ENCODE measurements at places on chromosomes 12 and 14.
A peak's percentile ranks its signal among the peaks of the same experiment; 100 is the strongest.

- DNase-seq = no peak
Measured at GRCh38 chr14:89186856-89187376, 230.1 kb downstream of the FOXN3 start.

GRCh38 chr14:50122291-50122690, 5.9 kb upstream of the VCPKMT start:
- no peak for DNase-seq

DNA sequence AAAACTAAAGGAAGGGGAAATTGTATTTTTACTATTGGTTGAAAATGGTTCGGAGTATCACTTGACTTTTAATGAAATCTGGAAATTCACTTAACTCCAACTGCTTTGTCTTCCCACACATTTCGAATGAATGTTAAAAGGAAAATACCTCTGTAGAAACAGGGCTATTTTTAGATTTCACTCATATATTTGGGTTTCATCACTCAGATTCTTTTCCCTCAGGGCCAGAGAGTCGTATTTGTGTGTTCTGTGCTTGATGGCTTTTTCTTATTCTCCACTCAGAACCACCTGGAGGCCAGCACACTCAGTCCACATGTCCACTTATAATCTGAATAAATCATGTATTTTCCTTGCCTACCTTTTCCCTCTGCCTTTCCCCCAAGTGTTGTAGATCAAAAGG, 40.0 kb downstream of the DAAM1 start:
- DNase-seq = no peak

- DNase-seq = peak; percentile 73
Measured at GRCh38 chr12:630656-631632, 32.3 kb downstream of the NINJ2 start.

DNA sequence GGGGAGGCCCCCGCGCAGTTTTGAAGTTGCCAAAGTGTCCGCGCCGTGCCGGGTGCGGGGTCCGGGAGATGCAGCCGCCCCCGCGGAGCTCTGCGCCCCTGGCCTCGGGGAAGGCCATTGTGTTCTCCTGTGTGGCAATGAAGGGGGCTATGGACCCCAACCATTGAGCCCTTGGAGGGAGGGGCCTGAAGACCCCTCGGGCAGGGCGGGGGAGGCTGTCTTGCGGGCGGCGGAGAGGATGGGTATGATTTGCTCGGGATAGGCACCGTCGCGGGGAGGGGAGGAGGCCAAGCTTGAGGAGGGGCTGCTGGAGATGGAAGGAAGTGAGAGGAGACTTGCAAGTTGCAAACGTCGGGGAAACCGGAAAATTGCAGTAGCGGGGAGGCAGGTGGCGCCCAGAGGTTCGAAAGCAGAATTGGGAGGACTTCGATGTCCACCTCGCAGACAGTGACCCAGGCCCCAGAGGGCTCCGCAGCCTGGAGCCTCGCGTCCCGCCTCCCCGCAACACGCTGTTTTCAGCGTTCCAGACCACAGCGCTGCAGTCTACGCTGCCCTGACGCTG, 25.4 kb downstream of the BCL11B start:
- peak; percentile 49 for DNase-seq
